ENCODE measurements at places on chromosomes 2 and 18. TPM values are rescaled to one million over a fixed set of nuclear protein-coding genes. Genes with fewer than 3 reads are reported as not detected.

CNTNAP5 gene
- 0.49 TPM for total RNA-seq

MC4R gene
- not detected for total RNA-seq

CKAP2L gene
- total RNA-seq: 15.1 TPM

DYSF gene
- 21.3 TPM for total RNA-seq

SLC4A5 gene
- 0.24 TPM for total RNA-seq

ZRANB3 gene
- total RNA-seq: 15.2 TPM

DNA sequence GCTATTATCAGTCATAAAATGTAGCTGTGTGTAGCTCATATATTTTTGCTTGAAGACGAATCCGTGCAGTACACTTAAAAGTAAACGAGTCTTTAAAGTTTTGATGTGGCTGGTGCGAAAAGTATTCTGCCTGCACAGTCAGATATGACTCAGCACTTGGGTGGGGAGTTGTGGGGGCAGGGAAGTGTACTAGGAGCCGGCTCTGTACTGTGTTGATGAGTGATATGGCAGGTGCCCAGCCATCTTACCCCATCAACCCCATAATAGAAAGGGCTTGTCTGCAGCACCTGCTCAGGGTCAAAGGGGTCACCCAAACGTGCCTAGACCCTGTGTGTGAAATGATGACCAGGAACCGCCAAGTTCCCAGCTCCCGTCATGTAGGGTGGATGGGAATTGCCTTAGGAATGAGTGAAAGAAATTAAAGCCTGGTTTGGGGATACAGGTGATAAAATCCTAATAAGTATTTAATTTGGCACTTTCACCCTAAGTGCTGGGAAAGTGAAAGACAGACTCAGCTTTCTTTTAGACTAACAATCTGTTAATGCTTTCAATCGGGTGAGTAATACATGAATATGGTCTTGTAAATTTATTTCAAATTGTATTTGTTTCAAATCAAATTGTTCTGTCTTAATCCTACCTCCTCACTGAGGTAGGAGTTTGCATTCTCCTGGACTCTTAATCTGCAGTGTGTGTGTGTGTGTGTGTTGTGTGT is 48.0 kb downstream of the BCL2L11 start:
- H3K27me3 ChIP-seq: no peaks in the 10 kb centered on the region
- no peak overlapping the region for H3K4me3 ChIP-seq
- peaks cover 14% of the 10 kb centered on the region for H3K4me1 ChIP-seq
- DNase-seq: no peak
- 0 out of 2 replicates have a peak overlapping the region, but pooled peaks have one; percentile 26 for H3K27ac ChIP-seq
- peaks cover 6% of the 10 kb centered on the region for H3K36me3 ChIP-seq

GRCh38 chr2:191189112-191189635 is 38.4 kb upstream of the STAT4 start:
- H3K27ac ChIP-seq: no peak overlapping the region
- DNase-seq: no peak
- H3K36me3 ChIP-seq: no peaks in the 10 kb centered on the region
- no peaks in the 10 kb centered on the region for H3K4me1 ChIP-seq

DNA sequence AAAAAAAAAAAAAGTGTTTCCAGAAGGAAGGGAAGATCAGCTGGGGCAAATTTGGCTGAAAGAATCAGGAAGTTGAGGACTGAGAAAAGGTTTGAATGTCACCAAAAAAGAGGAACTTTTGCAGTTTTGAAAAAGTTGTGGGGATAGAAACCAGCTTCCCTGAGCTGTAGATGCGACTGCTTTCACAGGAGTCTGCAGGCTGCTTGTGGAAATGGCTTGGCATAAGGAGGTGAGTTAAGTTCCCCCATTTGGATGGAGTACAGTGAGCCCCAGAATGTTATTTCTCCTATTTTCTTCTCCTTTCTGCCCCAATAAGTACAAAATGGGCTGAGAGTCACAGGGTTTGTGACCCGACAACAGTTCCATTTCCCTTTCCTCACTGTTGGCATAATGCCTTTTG is 16.5 kb upstream of the ME2 start:
- no peaks in the 10 kb centered on the region for H3K4me1 ChIP-seq
- H3K4me3 ChIP-seq: no peak overlapping the region
- H3K36me3 ChIP-seq: no peaks in the 10 kb centered on the region
- H3K27me3 ChIP-seq: no peaks in the 10 kb centered on the region

DNA sequence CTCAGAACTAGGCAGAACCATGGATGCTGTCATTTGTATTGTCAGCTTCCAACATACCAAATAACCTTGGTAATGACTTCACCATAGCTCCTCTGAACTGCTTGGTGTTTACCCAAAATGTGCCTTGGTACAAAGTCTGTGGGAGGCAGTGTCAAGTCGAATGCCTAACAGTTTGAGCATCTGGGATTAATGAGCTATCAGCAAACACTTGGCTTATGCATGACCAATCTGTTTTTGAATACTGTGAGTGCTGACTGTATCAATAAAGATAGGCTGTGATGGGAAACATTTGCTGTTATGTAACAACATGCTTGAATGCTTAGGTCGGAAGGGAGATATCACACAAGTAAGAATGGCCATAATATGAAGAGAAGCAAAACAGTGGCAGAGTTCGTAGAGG is 455.4 kb downstream of the CMPK2 start:
- H3K4me3 ChIP-seq: no peak overlapping the region
- H3K36me3 ChIP-seq: no peaks in the 10 kb centered on the region
- H3K27me3 ChIP-seq: no peaks in the 10 kb centered on the region
- DNase-seq: no peak
- no peak overlapping the region for H3K27ac ChIP-seq

DNA sequence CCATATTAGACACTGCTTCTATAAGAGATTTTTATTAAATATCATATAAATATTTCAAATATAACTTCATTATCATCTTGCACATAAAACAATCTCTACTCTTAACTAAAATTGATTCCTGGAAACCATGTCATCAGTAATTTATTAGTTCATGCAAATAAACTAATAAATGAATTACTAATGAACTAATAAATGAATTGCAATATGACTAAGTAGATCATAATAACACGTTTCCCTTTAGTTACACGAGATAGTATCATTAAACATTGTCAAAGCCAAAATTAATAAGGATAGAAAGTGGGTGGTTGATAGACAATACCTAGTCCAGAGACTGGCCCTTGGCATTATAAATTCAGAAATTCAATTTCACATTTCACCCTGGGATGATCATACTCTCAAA is 26.1 kb downstream of the METTL4 start:
- H3K4me1 ChIP-seq: no peaks in the 10 kb centered on the region
- H3K27me3 ChIP-seq: no peaks in the 10 kb centered on the region
- H3K36me3 ChIP-seq: no peaks in the 10 kb centered on the region
- no peak overlapping the region for H3K4me3 ChIP-seq

DNA sequence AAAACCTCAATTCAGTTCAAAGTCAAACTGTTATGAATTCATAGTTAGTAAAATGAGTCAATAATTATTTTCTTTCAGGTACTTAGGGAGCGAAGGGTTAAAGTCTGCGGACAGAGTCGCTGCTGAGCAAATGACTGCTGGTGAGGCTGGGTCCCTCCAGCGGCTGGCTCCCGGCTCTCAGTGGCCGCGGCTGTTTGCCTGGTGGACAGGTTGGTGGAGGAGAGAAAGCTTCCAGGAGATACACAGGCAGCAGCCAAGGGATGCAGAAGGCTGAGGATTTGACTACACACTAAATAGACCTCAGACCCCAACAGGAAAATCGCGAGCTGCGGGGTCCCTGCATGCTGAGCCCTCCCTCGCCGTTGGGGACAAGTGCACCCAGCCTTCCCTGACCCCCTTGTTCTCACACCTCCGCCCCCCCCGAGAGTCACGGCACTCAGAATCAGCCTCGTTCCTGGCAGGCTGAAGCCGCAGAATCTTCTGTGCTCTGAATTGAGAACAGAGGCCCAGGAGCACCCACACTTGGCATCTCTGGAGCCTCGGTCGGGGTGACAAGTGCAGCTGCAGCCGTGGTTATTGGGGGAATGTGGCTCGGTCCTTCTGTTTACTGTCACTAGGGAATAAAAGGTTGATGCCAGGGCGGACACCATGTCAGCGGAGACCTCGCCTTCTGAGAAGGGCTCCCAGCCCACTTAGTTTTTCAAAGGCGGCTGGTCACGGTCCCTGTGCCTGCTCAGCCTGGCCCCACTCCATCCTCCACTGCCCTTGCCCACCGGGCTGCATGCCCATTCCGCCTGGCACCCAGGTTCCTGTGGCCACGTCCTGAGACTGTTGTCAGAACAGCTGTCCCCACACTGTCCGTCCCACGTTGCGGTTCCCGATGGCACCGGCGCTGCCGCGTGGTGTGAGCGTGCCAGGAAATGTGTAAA is 74.0 kb downstream of the SLC66A2 start:
- H3K27ac ChIP-seq: no peak overlapping the region
- DNase-seq: no peak
- no peaks in the 10 kb centered on the region for H3K27me3 ChIP-seq
- no peak overlapping the region for H3K4me3 ChIP-seq
- no peaks in the 10 kb centered on the region for H3K4me1 ChIP-seq

DNA sequence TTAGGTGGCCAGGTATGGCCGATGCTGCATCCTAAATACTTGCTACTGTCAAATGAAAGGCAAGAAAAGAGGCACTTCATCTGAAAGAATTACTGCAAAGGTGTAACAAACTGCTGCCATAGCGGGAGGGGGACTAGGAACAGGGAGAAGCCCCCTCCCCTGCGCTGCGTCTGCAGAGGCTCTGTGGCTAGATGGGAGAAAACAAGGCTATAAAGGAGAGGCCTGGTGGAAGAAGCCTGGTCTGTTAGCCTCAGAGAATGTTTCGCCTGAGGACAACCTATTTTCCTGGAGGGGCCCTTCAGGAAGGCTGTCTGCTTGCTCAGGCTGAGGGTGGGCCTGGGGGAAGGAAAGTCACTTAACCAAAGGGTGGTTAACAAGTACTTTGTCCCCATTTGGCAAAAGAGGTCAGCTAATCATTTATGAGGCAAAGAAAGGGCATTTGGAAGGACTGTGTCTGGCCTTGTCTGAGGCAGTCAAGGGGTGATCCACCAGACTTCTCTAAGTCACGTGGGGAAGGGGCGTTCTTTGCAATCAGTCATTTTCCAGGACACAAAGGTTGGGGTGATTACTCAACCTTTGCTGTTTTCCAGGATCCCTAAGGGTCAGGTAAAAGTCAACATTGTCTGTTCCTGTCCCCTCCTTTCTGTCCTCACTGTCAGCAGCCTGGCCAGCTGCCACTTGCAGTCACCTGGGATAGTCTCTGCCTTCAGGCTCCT is 103.0 kb upstream of the TMEM200C start:
- H3K4me3 ChIP-seq: no peak overlapping the region
- DNase-seq: no peak
- no peaks in the 10 kb centered on the region for H3K27me3 ChIP-seq
- H3K36me3 ChIP-seq: no peaks in the 10 kb centered on the region
- no peak overlapping the region for H3K27ac ChIP-seq

DNA sequence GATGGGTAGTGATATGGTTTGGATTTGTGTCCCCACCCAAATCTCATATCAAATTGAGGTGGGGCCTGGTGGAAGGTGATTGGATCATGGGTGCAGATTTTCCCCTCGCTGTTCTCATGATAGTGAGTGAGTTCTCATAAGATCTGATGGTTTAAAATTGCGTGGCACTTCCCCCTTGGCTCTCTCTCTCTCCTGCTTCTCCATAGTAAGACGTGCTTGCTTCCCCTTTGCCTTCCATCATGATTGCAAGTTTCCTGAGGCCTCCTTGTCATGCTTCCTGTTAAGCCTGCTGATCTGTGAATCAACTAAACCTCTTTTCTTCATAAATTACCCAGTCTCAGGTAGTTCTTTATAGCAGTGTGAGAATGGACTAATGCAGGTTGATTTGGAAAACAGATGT is 223.2 kb upstream of the APCDD1 start:
- no peaks in the 10 kb centered on the region for H3K36me3 ChIP-seq
- H3K27ac ChIP-seq: no peak overlapping the region
- no peaks in the 10 kb centered on the region for H3K27me3 ChIP-seq

GRCh38 chr2:189177251-189177840 is 2.2 kb downstream of the COL5A2 start:
- DNase-seq: no peak
- H3K4me3 ChIP-seq: no peak overlapping the region
- no peak overlapping the region for H3K27ac ChIP-seq
- no peaks in the 10 kb centered on the region for H3K36me3 ChIP-seq
- H3K4me1 ChIP-seq: peaks cover 27% of the 10 kb centered on the region
- no peaks in the 10 kb centered on the region for H3K27me3 ChIP-seq

GRCh38 chr18:67599277-67599676 is 82.8 kb upstream of the DSEL start:
- H3K4me3 ChIP-seq: no peak overlapping the region
- no peak overlapping the region for H3K27ac ChIP-seq
- H3K4me1 ChIP-seq: no peaks in the 10 kb centered on the region
- DNase-seq: no peak
- no peaks in the 10 kb centered on the region for H3K27me3 ChIP-seq

- peak; percentile 22 for DNase-seq
- no peak overlapping the region for H3K27ac ChIP-seq
- H3K27me3 ChIP-seq: no peaks in the 10 kb centered on the region
- no peak overlapping the region for H3K4me3 ChIP-seq
Observed at GRCh38 chr2:9937968-9938367, 13.5 kb upstream of the GRHL1 start.

GRCh38 chr18:36582988-36583745 is 245.6 kb downstream of the TPGS2 start:
- peaks cover 25% of the 10 kb centered on the region for H3K4me1 ChIP-seq
- H3K27ac ChIP-seq: peak overlapping the region; percentile 65

DNA sequence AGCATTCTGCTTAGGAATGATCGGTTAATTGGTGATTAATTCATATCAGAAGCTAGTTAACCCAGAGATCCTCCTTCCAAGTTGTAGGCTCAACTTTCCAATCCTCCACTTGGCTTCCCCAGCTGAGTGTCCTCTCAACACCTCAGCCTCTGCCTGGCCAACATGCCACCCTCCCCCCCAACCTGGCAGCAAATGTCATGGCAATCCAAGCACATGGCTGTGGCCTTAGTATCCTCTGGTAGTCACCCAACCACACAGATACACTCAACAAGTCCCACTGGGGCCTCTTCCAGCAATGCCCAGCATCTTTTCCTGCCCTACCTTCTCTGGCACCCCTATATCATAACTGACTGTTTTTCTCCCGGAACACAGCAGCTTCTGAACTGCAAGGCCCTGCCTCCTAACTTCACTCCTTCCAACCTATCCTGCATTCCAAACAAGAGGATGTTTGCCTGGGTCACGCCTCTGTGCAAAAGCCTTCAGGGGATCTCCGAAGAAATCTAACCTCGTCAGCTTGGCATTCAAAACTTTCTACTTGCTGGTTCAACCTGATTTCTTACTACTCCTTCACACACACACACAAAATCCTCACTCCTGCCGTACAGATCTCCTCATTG is 195.0 kb downstream of the CYP26B1 start:
- H3K27ac ChIP-seq: no peak overlapping the region
- DNase-seq: no peak
- no peaks in the 10 kb centered on the region for H3K27me3 ChIP-seq
- no peaks in the 10 kb centered on the region for H3K4me1 ChIP-seq

DNA sequence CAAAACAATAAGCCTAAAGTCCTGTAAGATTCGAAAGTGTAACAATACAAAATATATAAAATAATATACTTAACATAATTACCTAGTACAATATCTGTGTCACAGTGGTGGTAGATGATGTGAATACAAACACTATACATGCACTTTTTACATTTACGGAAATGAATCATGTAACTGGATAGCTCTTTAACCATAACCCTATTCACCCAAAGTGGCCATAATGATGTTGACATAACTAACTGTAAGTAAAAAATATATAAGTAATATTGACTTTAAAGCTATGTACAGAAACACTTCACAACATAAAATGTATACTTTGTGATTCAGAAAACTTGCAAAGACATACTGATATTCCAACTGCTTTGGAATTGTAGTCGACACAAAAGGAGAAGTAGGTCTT is 616.9 kb upstream of the SLC8A1 start:
- no peaks in the 10 kb centered on the region for H3K36me3 ChIP-seq
- H3K27me3 ChIP-seq: no peaks in the 10 kb centered on the region
- peaks cover 12% of the 10 kb centered on the region for H3K4me1 ChIP-seq
- DNase-seq: no peak
